ENCODE measurements at places on chromosomes 1 and 21.

DNA sequence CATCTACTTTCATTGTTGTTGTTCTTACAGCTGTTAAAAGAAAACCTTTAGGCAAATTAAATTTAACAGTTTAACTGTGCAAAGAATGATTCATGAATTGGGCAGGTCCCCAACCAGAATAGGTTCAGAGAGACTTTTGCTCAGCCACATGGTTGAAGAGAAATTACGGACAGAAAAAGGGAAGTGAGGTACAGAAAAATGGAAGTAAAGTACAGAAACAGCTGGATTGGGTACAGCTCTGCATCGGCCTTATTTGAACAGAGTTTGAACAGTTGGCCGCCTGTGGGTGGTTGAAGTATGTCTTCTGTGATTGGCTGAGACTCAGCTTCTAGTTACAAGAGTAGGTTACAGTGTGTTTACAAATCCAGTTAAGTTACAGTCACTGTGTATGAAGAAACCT is 210.1 kb downstream of the FGGY start:
- DNase-seq = no peak

DNA sequence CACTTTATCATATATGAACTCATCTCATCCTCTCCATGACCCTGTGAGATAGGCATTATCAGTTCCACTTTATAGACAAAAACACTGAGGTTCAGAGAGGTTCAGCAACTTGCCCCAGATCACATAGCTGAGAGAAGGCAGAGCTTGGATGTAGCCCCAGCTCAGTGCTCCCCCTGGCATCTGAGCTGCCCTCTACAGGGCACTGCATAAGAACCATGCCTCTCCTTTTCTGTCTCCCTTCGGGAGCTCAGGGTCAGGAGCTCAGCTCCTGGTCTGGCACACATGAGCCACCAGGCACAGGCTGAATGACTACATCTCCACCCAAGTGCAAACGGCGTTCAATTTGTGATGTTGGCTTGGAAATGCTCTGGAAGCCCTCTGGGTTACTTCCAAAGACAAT is 16.9 kb downstream of the RAB7B start:
- no peak for DNase-seq

DNA sequence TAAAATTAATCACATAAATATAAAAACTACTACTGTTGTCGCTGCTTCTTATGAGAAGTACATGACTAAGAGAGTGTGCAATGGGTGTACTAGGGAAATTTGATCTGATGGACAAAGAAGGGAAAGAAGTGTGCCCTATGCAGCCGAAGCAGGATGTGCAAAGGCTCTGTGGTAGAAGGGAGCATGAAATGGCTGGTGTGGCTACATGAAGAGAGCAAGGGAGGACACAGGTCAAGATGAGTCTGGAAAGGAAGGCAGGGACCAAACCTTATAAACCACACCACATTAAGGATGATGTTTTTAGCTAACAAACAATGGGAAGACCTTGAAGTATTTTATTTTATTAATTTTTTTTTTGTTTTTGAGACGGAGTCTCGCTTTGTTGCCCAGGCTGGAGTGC is 20.0 kb downstream of the MAB21L3 start:
- peak; percentile 40 for DNase-seq

- DNase-seq = no peak
Measured at GRCh38 chr1:44802306-44803061, 2.3 kb downstream of the PLK3 start.

DNA sequence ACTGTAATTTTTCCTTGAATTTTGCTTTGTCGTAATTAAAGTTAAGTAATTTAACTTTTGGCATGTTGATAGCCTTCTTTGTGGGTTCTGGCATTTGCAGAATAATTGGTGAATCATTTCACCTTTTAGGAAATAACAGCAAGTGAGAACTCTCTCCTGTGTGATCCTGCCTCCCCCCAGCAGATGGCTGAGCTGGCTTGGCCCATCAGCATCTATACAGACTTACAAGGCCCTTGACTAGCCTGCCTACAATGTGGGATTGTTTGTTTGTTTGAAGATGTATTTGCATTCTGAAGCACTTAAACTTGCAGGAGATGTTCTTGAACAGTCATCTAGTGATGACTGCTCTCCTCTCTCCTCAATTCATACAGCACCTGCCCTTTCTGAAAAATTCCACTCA is 55.9 kb downstream of the MACO1 start:
- no peak for DNase-seq

DNA sequence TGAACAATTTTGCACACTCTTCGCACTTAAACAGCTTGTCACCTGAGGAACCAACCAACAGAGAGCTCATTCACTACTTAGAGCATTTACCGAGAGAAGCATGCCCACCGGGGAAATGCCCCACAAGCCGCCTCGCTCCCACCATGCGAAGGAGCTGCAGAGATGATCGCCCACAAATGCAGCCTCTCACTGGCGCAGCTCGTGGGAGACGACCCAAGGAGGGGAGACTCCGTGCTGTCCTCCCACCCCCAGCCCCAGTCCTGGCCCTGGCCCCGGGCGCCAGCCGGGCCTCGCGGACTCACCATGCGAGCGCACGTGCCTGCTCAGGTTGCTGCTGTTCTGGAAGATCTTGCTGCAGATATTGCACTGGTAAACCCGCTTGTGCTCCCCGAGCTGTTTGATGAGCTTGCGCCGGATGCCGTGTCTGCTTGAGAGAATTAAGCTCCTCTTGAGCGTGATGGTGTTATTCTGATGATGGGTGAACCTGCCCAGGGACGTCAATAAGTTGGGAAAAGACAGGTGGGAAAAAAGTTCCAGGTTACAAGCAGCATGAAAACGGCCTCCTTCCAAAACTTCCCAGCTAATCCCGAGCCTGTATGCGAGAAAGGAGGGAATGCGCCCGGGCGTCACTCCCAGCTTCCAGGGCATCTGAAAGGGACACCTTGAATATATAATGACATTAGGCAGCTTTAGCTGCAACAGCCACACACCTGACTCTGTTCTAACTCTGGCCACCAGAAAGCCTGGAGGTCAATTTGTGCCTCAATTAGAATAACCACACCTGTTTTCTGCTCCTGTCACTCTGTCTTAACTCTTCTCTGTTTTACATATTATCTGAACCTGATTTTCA is 42.8 kb downstream of the PRDM15 start:
- DNase-seq = no peak

DNA sequence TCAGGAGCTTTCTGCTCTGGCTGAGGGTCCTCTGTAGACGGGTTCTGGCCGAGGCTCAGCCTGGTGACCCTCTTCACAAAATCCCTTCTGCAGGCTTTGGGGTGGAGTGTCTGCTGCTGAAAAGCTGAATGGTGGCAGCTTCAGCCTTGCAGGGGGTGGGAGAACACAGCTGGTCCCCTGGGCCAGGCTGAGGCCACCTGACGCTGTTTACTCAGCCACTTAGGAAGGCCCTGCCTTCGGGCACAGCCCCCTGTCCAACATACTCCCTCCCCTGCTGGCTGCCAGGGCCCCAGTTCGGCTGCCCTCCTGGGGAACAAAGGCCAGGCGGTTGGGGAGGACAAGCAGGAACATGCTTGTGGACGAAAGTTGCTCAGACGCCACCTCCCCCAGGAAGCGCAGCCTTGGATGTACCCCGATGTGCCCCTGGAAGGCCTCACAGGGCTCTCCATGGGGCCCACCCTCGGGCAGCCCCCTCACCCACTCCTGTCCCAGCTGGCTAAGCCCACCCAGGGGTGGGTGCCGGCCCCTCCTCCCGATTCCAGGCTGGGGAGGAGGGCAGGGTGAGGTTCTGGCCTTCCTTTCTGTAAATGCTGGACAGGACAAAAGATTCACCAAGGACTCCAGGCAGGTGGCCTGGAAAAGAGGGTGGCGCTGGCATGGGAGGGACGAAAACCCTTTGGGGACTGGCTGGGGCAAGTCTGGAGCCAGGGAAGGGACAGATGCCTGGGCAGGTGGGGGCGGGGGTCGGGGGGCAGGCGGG is at the start of gene ANKRD65:
Gene ANKRD65 (minus strand): TSS at position 130 of the 760 bp plus-strand sequence. CDS start 271 bp downstream, outside the sequence.
- DNase-seq = no peak

DNA sequence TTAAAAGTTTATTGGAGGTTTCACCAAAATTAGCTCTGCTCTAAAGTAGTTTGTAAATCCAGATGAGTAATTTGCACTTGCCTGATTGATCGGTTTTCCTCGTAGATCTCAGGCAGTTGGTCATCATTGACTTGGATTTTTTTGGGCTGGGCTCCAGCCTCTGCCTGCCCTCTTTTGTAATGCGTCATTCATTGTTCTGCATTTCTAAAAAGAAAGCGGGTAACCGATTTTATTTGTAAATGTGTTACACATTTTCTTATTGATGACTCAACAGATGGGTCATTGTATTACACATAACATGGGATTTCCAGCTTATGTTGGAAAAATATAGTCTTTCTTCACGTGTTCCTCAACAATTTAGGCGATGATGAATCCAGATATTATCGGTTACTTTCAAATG is 5.5 kb downstream of the ETS2 start:
- DNase-seq = no peak

- no peak for DNase-seq
Measured at GRCh38 chr1:97942161-97943123, 21.6 kb upstream of the DPYD start.

DNA sequence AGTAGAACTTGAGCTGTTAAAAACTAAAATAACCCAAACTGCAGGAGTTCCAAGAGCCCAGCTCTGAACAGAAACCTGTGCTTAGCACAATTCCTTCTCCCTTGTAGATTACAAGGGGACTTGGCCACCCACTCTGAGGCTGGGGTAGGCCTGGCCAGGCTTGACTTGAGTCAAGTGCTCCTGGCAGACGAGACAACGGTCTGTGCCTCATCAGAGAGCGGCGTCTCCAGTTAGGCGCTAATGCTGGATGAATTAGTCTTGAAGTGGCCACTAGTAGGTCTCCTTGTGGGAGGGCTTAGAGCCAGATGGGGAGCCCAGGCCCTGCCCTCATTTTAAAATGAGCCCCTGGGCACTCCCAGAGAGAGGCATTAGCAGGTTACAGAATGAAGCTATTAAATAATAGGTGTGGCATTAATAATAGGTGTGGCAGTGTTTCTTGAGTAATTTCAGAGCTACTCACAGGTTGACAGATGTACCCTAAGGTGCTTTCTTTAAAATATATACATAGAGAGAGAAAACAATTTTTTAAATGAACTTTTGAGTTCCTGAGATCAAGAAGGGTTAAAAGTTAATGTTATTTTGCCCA is 1.1 kb downstream of the EEIG2 start:
- DNase-seq = no peak

DNA sequence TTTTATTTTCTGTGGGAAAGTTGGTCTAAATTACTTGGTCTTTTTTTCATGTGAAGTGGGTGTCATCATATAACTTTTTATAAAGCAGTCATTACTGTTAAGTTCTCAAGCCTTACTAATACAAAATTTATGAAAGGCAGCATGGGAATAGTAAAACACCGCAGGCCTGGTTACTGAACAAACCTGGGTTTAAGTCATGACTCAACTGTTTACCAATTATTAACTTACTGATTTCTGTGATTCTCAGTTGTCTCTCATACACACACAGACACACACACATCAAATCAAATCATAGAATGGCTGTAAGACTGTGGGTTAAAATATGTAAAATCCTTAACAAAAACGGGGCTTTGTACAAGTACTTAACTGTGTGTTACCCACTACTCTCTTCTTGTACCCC is 14.6 kb downstream of the MAEL start:
- DNase-seq = no peak

GRCh38 chr21:20106368-20106767 is 891.8 kb upstream of the NCAM2 start:
- DNase-seq = no peak

- no peak for DNase-seq
Measured at GRCh38 chr1:8307628-8308027, 10.3 kb upstream of the SLC45A1 start.

DNA sequence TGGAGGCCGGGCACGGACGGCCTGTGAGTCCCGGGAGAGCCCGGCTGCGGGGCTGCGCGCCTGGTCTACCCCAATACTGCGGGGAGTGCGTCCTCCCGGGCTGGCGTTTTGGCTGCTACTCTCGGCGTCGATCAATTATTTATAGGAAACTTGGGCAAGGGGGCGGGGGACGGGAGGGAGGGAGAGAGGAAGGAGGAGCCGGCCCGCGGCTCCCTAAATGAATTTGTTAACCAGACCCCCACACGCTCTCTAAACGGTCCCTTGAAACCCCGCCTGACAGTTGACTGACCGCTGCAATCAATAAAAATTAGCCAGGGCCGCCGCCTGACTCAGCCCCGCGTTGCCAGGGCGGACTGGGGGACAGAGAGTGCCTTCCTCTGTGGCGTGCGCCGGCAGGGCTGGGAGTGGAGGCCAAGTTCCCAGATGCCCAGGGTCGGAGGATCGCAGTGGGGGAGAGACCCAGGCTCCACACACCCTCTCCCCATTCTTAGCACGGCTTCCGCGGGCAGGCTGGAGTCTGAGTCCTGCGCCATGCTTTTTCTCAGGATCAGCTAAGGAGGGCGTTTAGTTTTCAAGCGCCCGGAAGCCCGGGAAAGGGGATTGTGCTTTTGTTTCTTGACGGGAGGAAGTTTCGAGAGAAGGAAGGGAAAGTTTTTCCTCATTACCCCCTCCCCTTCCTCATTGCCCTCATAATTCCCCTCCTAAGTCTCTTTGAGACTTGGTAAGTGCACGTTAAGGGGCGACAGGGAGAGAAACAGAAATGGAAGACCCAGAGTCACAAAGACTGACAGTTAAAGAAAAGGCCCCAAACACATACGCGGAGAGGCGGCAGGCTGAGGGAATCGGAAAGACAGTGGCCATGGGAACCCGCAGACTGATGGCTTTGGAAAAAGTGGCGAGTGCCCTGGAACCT is 6.2 kb downstream of the PAX7 start:
- DNase-seq = no peak

- DNase-seq = no peak
Measured at GRCh38 chr1:90823686-90824085, 106.6 kb upstream of the BARHL2 start.

DNA sequence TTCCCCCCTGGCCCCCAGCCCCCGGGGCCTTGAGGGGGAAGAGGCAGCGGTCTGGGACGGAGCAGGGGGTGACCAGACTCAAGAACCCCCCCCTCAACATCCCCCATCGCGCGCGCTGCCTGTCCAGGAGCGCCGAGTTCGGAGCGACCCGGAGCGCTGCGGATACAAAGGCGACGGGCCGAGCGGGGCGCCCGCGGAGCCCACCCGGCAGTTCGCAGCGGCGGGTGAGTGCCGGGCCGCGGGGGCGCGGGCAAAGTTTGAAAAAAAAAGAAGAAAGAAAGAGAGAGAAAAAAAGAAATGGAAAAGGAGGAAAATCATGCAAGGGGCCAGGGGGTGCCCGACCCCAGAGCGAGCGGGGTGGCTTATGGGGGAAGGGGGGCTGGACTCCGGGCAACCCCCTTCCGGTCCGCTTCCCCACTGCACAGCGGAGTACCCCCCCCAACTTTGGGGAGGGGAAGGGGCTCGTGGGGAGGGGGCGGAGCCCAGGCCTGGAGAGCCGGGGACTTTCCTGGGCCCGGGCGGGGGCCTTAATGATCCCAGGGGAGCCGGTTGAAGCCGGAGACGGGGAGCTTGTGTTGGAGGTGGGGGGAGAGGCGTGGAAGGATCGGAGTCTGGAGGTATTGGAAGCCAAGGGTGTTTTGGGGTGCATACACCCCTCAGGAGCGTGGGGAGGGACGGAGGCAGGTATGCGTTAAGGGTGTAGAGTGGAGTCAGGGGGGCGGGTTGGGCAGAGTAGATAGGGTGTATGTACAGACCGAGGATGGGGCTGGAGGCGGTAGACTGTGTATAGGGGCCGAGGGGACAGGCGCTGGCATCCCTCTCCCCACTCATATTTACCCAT is 502 bp downstream of the VANGL2 start:
- no peak for DNase-seq

Measured in vagina (tissue), 2 donors.